ENCODE measurements at places on chromosomes 16 and 17.

GRCh38 chr17:15648386-15648785 lies 28.9 kb upstream of the FBXW10B start:
- DNase-seq: no peak

- no peak for DNase-seq
Observed at GRCh38 chr16:81680444-81681275, 98.4 kb upstream of the PLCG2 start.

GRCh38 chr16:47016700-47017133 lies 43.2 kb upstream of the DNAJA2 start:
- DNase-seq: no peak

DNA sequence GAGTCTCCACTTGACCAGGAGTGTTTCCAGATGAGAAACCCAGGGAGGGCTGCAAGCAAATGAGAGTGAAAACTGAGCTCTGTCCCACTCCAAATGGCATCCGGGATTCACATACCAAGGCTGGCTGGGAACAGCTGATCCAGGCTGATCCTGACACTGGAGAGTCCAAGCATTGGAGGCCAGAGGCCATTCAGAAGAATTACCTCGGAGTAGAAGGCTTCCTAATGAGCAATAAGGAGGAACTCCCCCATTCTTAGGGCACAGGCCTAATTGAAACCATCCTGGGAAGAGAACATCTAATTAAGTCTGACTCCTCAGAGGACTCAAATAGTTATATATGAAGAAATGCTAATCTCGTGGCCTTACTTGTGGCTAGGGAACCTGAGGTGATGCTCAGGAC lies 142.8 kb downstream of the PRKCA start:
- no peak for DNase-seq

DNA sequence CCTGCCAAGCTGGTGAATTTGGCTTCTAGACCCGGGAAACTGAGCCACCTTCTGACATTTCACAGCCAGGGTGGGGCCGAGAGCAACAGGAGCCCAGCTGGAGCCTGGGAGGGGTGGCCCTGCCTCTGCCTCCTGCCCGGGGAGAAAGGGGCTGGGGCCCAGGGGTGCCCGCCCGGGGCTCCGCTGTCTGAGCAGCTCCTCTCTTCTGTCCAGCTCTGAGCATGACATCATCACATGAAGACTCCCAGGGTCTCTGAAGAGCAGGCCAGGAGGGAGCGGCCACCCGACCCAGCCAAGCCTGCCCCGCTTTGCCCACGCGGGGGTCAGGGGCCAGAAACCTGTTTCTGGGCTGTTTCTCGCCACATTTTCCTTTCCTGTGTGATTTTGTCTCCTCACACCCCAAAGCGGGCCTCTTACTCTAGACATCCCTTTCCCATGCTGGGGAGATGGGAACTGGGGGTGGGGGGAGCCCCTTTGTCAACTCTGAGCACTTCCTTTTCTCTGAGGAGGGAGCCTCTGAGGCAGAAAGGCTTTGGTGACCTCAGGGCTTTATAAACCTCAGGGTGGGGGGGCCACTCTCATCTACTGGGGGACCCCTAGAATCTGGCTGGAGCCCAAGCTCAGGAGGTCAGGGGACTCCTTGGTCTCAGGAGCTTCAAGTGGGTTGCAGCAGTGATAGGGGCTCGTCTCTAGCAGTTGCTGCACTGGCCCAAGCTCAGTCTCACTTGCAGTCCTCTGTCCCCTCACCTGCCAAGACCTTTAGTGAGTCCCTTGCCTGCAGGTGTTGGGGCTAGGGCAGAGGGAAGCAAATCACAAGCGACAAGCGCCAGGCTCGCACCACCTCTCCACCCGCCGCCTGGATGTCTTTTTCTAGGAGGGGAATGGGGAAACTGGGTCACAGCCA lies 7.6 kb downstream of the UBALD2 start:
- no peak for DNase-seq

GRCh38 chr17:12928736-12929135 lies 89.1 kb downstream of the ELAC2 start:
- DNase-seq: no peak

GRCh38 chr17:52383493-52384100 lies 225.1 kb upstream of the CA10 start:
- DNase-seq: no peak
